Activated CD8-positive, alpha-beta T cell treated with anti-CD3 and anti-CD28 coated beads for 36 hours (primary cell): ENCODE measurements at places on chromosomes 3 and 15. TPM values are rescaled to one million over a fixed set of nuclear protein-coding genes. Genes with fewer than 3 reads are reported as not detected.

DNA sequence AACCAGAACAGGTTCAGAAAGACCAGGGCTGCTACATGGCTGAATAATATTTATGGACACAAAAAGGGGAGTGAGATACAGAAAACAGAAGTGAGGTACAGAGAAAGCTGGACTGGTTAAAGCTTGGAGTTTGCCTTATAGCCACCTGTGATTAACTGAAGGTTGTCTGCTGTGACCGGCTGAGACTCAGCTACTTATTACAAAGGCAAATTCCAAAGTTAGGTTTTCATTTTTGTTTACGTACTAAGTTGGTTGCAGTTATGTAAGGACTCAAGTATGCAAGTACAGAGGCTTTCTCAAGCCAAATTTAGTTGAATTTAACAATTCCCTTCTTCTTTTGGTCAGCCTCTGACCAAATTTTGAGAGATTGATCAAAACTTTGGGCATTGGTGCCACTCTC is 264.6 kb downstream of the THSD4 start:
- H3K4me1 ChIP-seq: peaks cover 3% of the 10 kb centered on the region
- no peak overlapping the region for H3K4me3 ChIP-seq
- peaks cover 8% of the 10 kb centered on the region for H3K27me3 ChIP-seq
- H3K36me3 ChIP-seq: no peaks in the 10 kb centered on the region
- no peak overlapping the region for H3K27ac ChIP-seq
- DNase-seq: no peak

DNA sequence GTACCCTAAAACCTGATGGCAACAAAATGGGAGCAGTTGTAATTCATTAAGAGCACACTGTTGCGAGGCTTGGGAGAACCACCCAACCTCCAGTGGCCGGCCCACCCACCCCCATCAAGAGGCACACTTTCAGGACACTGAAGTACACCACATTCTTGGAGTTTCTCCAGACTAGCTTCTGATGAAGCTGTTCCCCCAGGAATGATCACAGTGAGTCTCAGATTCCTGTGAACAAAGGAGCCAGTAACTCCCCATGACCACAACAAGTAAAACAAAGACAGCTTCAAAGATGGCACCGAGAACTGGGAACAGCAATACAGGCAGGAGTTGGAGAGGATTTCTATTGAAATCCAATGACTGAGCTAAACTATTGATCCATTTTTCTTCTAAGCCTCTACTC is 126.0 kb downstream of the ST8SIA2 start:
- no peak overlapping the region for H3K4me3 ChIP-seq
- no peak for DNase-seq
- H3K36me3 ChIP-seq: no peaks in the 10 kb centered on the region
- peaks cover 3% of the 10 kb centered on the region for H3K4me1 ChIP-seq

DNA sequence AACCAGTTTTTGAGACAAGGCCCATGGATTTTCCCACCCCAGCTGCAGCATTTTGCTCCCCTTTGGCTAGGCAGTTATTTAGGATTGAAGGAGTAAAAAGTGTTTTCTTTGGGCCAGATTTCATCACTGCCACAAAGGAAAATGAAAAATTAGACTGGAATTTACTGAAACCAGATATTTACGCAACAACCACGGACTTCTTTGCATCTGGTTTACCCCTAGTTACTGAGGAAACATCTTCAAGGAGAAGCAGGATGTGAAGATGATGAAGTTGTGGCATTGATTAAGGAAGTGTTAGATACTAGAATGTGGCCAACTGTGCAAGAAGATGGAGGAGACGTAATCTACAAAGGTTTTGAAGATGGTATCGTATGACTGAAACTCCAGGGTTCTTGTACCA is 165.2 kb upstream of the MYRIP start:
- peaks cover 14% of the 10 kb centered on the region for H3K4me1 ChIP-seq
- H3K27ac ChIP-seq: no peak overlapping the region
- no peak overlapping the region for H3K4me3 ChIP-seq
- no peaks in the 10 kb centered on the region for H3K36me3 ChIP-seq
- peaks cover 10% of the 10 kb centered on the region for H3K27me3 ChIP-seq
- no peak for DNase-seq

- H3K27ac ChIP-seq: no peak overlapping the region
- H3K36me3 ChIP-seq: no peaks in the 10 kb centered on the region
- no peaks in the 10 kb centered on the region for H3K4me1 ChIP-seq
Observed at GRCh38 chr3:109025896-109026295, 72.2 kb upstream of the GUCA1C start.

Gene SKOR1
- total RNA-seq: 0.25 TPM
